CD4-positive, alpha-beta T cell treated with Interleukin-10 for 1 hour (primary cell): ENCODE measurements at places on chromosomes 7 and 10.

DNA sequence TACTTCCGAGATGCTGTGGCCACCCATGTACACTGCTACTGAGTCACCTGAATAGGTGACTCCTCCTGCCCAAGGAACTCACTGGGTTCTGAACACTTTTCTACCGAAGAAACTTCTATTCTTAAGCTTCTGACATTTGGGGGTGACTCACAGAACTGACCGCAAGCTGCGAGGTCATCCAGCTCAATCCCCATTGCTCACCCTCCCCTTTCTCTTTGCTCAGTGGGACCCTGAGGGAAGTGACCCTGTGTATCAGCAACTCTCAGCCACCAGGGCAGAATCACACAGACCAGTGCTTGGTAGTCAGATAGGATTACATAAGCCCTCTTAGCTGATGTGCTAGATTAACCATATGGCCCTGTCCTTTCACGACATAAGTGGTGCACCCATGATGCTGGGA lies 46.3 kb downstream of the INSYN2A start:
- no peak for DNase-seq

DNA sequence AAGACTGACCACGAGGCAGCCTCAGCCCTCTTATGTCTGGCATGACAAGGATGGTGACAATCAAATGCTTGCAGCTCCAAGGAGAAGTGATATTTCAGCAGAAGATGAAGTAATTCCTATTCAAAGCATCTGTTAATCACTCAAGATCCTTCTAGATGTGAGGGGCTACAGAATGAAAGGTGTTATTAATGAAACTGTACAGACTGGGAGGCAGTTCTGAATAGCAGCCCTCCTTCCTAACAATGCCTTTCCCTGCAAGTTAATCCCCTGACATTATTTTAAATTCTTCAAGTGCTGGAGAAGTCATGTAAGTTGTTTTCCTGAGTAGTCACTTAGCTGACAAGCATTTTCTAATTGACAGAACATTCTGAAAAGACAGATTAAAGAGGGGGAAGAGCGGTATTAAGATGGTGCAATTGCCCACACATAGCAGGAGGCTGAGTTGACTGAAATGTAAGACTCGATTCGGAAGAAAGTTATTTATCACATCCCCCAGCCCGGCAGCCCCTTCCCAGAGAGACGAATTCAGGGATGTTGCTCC lies 300.8 kb downstream of the GRID1 start:
- no peak for DNase-seq

GRCh38 chr10:95756041-95756761 lies at the start of gene ENTPD1:
Gene ENTPD1, plus strand, starts transcription at chr10:95756163. Its CDS starts 77 bp downstream, at chr10:95756240.
- peak; percentile 5 for DNase-seq

DNA sequence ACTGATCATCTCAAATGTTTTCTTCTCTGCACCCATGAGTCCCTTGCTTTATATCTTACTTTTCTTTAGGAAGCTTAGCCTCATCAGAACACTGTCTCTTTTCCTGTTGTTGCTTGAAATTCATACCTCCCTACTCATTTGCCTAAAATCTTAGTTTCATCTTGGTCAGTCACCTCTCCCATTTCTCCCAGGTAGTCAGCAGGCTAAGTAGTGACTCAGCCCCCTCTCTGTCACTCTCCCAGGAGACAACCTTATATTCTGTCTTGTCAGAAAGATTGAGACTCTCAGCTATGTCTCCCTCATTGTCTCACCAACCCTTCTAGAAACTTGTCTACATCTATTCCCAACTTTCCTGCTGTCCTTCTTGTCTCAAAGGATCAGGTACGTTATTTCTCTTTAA lies 280.9 kb downstream of the BBS9 start:
- no peak for DNase-seq

- DNase-seq, result peak; percentile 23
Observed at GRCh38 chr7:28200598-28200997, 20.0 kb upstream of the JAZF1 start.

- no peak for DNase-seq
Observed at GRCh38 chr7:131935180-131935579, 378.8 kb upstream of the PODXL start.

GRCh38 chr10:60171436-60172013 lies 218.2 kb downstream of the ANK3 start:
- DNase-seq, result no peak

DNA sequence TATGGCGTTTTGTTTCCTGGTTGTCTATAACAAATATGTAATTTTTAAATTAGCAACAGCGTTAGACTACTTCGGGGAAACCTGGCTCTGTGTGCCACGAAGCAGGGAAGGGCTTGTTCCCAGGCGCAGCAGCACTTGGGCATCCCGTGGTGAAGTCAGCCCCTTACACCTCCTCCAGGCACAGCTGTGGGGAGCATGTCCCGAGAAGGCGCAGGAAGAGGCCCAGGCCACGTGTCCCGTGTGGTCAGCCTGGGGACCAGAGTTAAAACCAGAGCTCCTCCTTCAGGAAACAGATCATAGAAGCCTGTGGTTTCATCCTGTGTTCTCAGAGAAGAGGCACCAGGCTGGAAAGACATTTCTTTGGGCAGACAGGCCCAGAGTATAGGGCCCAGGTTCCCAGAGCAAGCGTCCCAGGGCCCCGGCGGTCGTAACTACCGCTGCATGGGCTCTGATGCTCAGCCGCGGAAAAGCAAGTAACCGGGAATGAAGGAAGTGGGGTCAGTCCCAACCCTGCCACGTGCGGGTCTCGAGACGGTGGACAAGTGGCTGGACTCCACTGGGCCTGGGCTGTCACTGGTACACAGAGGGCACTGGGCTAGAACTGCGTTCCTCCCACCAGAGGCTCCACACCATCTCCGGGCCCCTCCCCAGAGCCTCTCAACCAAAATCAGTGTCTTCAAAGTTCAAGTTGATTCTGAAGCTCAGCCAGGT lies 7.1 kb downstream of the NUDT1 start:
- DNase-seq, result peak; percentile 21

GRCh38 chr10:51789118-51789517 lies 89.7 kb upstream of the CSTF2T start:
- DNase-seq, result no peak

DNA sequence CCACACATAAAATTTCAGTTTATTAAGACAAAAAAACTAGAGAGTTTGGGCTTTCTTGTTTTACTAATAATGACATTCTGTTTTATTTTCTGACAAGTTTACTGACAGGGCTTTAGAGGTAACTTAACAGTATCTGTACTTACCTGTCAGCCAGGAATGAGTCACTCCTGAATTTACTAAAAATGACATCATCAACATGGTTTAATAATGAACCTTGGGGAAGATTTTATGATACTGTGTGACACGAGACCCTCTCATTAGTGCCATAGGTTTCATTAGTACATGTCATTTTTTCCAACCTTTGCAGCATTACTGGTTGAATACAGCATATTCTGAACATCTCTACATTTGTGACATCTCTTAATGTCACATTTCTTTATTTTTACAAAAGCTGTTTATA lies 131.1 kb downstream of the KCND2 start:
- DNase-seq, result no peak

- no peak for DNase-seq
Observed at GRCh38 chr10:109647627-109648026, 275.7 kb downstream of the XPNPEP1 start.

GRCh38 chr10:107430446-107430845 lies 265.9 kb upstream of the SORCS1 start:
- no peak for DNase-seq

- DNase-seq, result no peak
Observed at GRCh38 chr10:120542591-120542990, 85.6 kb downstream of the PLPP4 start.

GRCh38 chr7:28773423-28774145 lies 184.5 kb downstream of the TRIL start:
- no peak for DNase-seq

- DNase-seq, result peak; percentile 73
Observed at GRCh38 chr10:73997461-73997786, 492 bp upstream of the VCL start.

GRCh38 chr7:155998766-155999630 lies 186.7 kb upstream of the SHH start:
- no peak for DNase-seq

- no peak for DNase-seq
Observed at GRCh38 chr10:115654961-115655360, 561.8 kb downstream of the ATRNL1 start.

DNA sequence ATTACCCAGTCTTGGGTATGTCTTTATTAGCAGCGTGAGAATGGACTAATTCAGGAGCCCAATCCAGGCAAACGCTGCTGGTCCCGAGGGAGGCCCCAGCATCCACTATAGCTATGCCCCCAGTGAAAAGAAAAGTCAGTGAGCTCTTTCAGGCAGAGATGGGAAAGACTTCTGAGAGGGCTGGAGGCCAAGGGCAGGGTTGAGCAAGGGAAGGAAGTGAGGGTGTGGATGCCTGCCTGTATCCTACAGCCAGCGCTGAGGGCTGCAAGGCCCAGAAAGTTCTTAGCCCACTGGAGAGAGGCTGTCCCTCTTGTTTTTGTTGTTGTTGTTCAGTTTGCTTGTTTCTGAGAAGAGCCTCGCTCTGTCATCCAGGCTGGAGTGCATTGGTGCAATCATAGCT lies 261.6 kb downstream of the ZEB1 start:
- DNase-seq, result no peak

- no peak for DNase-seq
Observed at GRCh38 chr7:27200761-27201579, 1.1 kb upstream of the HOXA13 start.

DNA sequence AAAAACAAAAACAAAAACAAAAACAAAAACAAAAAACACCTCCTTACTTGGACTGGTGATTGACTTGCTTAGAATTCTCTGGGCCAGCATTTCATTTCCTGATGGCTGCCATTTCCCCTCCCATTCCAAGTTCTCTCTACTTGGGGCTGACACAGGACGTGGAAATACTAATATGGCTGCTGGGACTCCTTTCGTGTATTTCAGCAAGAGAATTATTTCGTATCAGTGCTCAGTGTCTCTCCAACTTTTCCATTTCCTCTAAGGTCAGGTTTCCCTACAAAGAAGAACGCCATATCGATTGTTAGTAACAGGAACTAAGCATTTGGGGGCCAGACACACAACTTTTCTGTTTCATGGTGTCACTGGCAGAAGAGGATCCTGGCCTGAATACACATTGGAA lies 22.5 kb upstream of the VAX1 start:
- no peak for DNase-seq

GRCh38 chr7:99004216-99004615 lies 125.9 kb downstream of the TRRAP start:
- no peak for DNase-seq

DNA sequence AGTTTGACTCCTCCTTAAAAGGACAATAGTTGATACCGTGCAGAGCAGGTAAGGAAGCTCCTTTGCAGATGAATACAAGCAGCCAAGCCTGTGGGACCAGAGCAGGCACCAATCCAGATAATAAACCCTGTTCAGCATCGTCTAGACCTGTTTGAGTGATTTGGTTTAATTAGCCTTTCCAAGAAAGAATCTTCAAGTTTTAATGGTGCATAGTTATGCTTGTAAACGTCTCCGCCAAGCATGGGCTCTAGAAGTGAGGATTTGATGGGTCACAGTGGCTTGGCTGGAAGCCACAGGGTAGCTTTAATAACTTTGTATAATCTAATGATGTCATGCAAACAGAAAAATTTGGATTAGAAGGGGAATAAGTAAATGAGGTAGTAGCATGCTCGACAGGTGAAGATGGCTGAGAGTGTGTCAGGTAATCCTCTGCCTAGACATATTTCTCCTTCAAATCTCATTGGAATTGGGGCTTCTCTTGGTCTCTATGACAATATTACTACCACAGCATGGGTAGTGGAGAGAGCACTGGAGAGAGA lies 188.4 kb downstream of the DYNC1I1 start:
- DNase-seq, result no peak

GRCh38 chr7:158235862-158236261 lies 351.8 kb downstream of the PTPRN2 start:
- no peak for DNase-seq
